GM12865 (cell line): ENCODE measurements at places on chromosomes 11 and 22.

- no peak for DNase-seq
These were observed 31.4 kb downstream of the PPIL2 start for GRCh38 chr22:21697021-21697771.

- DNase-seq = no peak
These were observed 378.8 kb downstream of the ETS1 start for GRCh38 chr11:128208329-128209137.

GRCh38 chr11:12674936-12675696 lies 895 bp downstream of the TEAD1 start:
- no peak for DNase-seq

GRCh38 chr11:75449776-75450175 lies 16.8 kb upstream of the KLHL35 start:
- no peak for DNase-seq
